Activated CD8-positive, alpha-beta memory T cell treated with anti-CD3 and anti-CD28 coated beads, Interleukin-2, amount 50 U/mL, for 48 hours (primary cell): ENCODE measurements at places on chromosomes 1 and 21.

GRCh38 chr1:178183796-178184195 lies 89.9 kb downstream of the RASAL2 start:
- no peak for DNase-seq

DNA sequence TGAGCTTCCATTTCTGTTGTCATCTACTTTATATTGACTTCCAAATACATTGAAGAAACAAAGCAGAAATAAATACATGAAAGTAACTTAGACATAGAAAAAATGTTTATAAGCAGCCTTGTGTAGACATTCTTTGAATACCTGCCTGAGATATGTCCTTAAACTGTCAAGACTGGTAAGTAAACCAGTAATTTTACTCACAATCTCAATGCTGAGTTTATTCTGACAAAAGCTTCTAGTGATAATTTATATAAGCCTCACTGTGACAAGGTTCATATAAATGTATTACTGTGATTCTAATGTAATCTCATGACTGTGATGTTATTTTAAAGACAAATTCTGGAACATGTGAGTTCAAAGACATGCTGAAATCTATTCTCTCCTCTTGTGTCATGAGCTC lies 516.7 kb upstream of the B3GALT2 start:
- DNase-seq: no peak

- DNase-seq: no peak
Observed at GRCh38 chr1:106571109-106571508, 485.4 kb upstream of the PRMT6 start.

DNA sequence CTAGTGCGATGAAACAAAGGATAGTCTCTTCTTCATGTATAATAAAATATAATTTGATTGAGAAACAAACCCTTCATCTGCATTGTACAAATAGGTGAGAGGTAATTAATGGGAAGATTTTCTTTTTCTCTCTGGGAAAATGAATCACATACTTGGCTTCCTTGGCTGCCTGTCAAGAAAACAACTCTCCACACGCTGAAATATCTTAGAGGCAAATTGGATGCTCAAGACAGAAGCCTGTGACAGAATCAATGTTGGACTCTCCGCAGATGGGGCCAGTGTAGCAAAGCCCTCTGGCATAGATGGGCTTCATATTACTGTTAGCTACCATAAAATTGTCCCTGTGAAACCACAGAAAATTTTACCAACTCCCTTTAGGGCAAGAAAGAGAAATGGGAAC lies 186.6 kb downstream of the GRIK1 start:
- no peak for DNase-seq

GRCh38 chr21:33025489-33026442 lies at the start of gene OLIG2:
Gene OLIG2, plus strand, starts transcription at chr21:33025935. Its CDS starts 928 bp downstream, at chr21:33026863.
- DNase-seq: peak; percentile 59

- DNase-seq: no peak
Observed at GRCh38 chr21:28018741-28019669, 973.7 kb downstream of the LTN1 start.

- DNase-seq: peak; percentile 79
Observed at GRCh38 chr1:112956544-112957132, 642 bp upstream of the SLC16A1 start.

GRCh38 chr21:42086969-42087368 lies 15.9 kb downstream of the UMODL1 start:
- DNase-seq: no peak

- DNase-seq: no peak
Observed at GRCh38 chr1:33429332-33429731, 1.6 kb downstream of the PHC2 start.

DNA sequence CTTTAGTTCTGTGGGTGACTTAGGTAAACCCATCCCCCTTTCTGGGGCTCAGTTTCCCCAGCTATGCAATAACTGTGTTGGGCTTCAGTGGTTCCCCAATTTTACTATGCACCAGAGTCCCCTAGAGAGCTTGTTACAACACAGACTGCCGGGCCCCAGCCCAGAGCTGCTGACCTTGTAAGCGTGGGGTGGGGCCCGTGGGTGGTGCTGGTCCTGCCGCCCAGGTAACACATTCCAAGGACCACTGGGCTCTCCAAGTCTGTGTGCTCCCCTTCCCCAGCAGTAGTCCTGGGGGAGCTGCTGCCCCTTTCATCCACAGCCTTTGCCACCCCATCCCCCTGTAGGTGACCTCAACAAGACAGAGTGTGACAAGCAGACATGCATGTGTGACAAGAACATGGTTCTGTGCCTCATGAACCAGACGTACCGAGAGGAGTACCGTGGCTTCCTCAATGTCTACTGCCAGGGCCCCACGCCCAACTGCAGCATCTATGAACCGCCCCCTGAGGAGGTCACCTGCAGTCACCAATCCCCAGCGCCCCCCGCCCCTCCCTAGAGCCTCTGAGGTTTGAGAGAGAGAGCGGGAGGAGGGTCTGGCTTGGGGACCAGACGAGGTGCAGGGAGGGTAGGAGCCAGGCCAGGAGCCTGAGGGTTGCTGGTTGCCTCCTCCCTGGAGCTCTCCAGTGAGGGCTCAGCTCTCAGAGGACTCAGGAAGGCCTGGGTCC lies 8.9 kb downstream of the PLA2G2F start:
- no peak for DNase-seq

DNA sequence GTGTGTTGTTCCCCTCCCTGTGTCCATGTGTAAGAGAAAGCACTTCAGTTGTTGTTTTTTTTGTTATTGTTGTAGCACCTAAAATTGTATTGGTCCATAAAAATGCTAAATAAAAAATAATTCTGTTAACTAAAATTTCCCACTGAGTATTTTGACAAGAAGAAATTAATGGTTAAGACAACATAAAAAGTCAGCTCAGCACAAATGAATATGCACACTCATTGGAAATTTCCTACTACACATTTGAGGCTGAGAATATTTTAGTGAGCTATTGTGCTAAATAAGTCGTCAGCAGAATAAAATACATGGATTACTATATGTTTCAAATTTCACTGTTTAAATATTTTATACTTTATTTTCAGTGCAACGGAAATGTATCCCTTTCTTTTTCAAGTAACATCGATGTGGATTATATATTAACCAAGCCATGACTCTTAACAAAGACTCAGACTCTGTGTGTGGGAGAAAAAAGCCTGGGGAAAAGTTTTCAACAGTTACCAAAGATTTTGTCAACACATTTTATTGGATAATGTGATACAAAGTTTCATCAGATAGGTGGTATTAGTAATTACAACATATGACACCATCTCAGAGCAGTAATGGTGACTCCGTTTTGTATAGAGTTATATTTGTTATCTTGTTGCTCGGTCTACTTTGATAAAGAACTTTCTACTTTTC lies 63.4 kb downstream of the LYPLAL1 start:
- no peak for DNase-seq

- DNase-seq: no peak
Observed at GRCh38 chr1:170397061-170397460, 134.9 kb upstream of the GORAB start.

DNA sequence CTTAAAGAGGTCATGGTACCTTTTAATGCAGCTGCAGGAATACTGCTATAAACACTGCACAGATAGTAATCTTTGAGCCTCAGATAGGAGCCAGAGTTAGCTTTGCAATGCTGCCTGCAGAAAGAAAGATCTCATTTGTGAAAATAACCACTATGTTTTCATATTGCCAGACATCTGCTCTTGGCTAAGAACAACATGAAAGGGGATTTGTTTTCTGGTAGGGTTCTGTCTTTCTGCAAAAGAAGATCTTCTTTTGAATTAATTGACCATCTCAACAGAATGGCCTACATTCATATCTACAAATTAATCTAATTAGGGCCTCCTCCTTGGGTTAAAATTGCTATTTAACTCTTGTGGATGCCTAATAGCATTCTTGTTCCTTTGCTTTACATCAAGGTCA lies 177.6 kb upstream of the DPYD start:
- no peak for DNase-seq
